ENCODE measurements at places on chromosomes 2 and 18. TPM values are rescaled to one million over a fixed set of nuclear protein-coding genes. Genes with fewer than 3 reads are reported as not detected.

- no peak overlapping the region for H3K4me3 ChIP-seq
- peak; percentile 47 for DNase-seq
- H3K27ac ChIP-seq, result peak overlapping the region; percentile 63
- no peaks in the 10 kb centered on the region for H3K27me3 ChIP-seq
- no peaks in the 10 kb centered on the region for H3K36me3 ChIP-seq
Observed at GRCh38 chr2:216315802-216316603, 56.3 kb downstream of the MARCHF4 start.

- DNase-seq, result no peak
- H3K4me1 ChIP-seq, result no peaks in the 10 kb centered on the region
- H3K4me3 ChIP-seq, result no peak overlapping the region
Observed at GRCh38 chr18:57220930-57221483, 74.1 kb downstream of the BOD1L2 start.

Gene SLC30A3
- total RNA-seq, result under 0.01 TPM

DNA sequence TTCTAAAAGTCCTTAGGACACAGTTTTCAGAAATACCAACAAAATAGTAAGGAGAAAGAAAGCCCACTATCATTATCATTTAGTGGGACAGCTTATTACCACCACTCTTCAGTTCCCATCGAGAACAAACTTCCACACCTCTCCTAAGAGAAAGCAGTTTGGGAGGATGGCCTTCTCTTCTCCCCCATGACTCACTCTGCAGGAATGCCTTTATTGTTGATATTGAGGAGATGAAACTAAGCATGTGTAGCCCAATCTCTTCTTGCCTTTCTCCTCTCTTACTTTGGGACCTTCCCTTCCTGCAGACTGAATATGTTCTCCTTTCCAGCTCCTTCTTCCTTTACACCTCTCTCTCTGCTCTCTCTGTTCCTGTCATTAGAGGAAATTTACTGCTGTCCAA is 30.0 kb upstream of the ERMN start:
- H3K27ac ChIP-seq, result no peak overlapping the region
- H3K36me3 ChIP-seq, result no peaks in the 10 kb centered on the region
- H3K4me3 ChIP-seq, result no peak overlapping the region
- peak; percentile 17 for DNase-seq
- no peaks in the 10 kb centered on the region for H3K27me3 ChIP-seq

DNA sequence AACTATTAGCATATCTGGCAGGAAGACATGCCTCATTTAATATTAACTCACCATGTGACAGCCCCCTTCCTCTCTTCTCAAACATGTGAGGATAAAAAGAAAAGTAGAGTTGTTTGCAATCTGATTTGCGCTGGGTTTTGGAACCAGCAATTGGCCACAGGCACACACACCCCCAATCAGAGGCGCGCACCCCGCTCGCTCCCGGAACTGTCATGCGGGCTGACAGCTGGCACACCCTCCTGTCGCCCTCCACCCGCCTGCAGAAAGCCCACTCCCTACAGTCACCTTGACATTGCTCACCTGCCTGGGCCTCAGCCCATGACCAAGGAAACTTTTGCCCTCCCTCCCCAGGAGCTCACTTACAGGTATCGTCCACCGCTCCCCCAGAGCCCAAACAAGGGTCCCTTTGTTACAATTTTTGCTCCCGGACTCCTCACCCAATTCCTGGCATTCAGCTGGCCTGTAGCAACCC is 1.1 kb downstream of the COBLL1 start:
- peak; percentile 6 for DNase-seq
- peak overlapping the region; percentile 60 for H3K27ac ChIP-seq
- H3K4me1 ChIP-seq, result peaks cover 9% of the 10 kb centered on the region
- H3K4me3 ChIP-seq, result peak overlapping the region; percentile 37
- H3K27me3 ChIP-seq, result no peaks in the 10 kb centered on the region
- H3K36me3 ChIP-seq, result no peaks in the 10 kb centered on the region

- peak overlapping the region; percentile 84 for H3K27ac ChIP-seq
- no peak for DNase-seq
- no peaks in the 10 kb centered on the region for H3K27me3 ChIP-seq
- H3K4me3 ChIP-seq, result peak overlapping the region; percentile 67
- H3K4me1 ChIP-seq, result peaks cover 5% of the 10 kb centered on the region
Observed at GRCh38 chr2:9424447-9425164, 1.2 kb downstream of the CPSF3 start.

DNA sequence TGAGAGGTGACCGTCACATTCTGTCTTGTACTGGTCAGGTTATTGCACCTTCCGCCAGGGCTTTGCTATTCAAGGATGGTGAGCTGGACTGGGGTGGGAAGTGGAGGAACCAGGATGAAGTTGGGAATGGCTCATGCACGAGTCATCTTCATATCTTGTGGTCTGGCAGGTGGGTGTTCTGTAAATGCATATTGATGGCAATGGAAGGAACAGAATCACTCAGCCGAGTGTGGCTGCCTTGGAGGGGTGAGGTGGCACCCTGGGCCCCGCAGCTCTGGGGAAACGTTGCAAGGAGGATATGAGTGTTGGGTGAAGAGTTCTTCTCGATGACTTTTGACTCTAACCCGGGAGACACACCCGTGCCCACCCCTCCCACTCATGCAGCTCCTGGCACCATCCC is 1.2 kb downstream of the NEU2 start:
- no peaks in the 10 kb centered on the region for H3K27me3 ChIP-seq
- DNase-seq, result peak; percentile 61
- no peak overlapping the region for H3K27ac ChIP-seq
- H3K36me3 ChIP-seq, result no peaks in the 10 kb centered on the region
- H3K4me1 ChIP-seq, result peaks cover 3% of the 10 kb centered on the region

Data from fibroblast of lung (primary cell).